NAMALWA (cell line): ENCODE measurements at places on chromosomes 2 and 18.

- no peak for DNase-seq
Observed at GRCh38 chr2:231343006-231343710, 52.4 kb upstream of the B3GNT7 start.

- DNase-seq: no peak
Observed at GRCh38 chr2:28648147-28648546, 103.5 kb upstream of the PPP1CB start.

DNA sequence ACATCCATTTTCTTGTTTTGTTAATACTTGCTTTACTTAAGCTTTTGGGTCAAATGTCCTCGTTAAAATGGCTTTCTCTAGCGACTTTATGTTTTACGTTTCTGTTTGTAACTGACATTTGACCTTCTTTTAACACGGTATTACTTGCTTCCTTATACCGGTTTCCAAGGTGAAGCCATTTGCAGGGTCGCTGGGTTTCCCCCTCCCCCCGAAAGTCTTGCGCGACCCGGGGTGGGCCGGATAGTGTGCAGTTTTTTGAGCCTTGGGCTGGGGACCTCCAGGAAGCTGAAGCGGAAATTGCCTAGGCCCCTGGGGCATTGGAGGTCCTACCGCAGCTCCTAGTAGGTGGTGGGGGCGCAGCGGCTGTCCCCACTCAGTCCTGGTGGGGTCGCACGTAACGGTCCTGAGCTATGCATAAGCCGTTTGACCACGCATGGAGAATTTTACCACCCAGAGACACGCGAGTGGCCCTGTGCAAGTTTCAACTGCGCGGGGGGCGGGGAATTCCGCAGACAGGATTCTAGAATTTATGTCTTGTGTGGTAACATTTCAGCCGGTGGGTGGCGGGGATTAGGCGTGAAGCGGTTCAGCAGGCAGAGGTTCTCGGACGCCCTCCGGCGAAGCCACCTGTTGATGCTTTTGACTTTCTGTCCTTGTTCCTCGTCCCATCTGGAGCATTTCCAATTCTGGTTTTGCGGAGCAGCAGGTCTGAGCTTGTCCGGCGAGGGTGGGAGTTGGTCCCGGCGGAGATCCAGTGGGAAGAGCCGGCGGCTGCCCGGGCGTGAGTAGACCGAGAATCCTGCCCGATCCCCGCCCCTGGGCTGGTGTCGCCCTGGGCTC lies 2.4 kb downstream of the CFLAR start:
- DNase-seq: peak; percentile 93

DNA sequence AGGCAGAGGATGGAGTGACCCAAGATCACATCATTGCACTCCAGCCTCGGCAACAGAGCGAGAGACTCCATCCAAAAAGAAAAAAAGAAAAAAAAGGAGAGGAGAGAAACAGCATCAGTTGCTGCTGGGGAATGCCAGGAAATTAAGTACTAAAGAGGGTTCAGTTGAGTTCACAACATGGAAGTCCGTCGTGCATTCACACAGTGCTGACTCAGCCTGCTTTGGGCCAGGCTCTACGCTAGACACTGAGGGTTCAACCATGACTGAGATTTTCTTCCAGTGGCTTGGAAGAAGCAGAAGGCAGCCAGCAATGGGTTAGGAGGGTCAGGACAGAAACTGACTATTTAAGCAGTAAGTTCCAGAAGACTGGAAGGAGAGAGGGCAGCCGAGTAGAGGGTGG lies 108.8 kb downstream of the FMNL2 start:
- DNase-seq: no peak

DNA sequence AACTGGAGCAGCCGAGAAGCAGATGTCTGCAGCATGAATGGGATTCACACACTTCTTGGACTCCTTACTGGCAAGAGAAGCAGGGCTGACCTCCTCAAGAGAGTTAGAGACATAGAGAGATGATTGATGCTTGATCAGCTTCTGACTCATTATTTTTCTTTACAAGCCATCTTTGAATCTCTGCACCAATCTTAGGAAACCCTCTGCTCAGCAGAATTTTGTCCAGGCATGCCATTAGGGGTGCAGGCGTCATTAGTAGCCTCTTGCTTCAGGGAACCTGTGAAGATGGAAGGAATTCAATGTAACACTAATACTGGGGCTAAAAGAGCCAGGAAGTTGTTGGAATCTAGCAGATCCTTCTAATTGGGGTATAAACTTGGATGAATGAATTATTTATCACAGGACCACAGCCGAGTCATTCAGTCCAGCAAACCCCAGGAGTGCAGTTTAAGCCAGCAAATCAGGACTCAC lies 151.8 kb downstream of the MGAT5 start:
- no peak for DNase-seq

DNA sequence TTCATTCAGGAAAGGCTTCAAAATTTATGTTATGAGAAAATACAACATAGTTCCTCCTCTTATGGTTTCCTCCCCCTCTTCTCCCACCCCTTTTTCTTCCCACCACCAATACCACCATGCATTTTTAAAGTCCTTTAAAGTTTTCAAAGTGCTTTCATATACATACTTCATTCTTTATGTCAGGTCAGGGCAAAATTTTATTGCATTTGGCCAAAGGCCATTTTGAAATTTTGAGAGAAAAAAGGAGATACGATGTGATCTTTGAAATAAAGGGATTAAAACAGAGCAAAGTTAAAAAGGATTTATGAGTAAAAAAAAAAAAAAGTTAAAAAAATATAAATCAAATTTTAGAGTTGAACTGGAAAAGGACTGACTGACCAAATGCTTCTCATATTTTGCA lies 792.5 kb upstream of the FANCL start:
- DNase-seq: no peak

- no peak for DNase-seq
Observed at GRCh38 chr2:170214309-170214948, 36.5 kb downstream of the MYO3B start.

DNA sequence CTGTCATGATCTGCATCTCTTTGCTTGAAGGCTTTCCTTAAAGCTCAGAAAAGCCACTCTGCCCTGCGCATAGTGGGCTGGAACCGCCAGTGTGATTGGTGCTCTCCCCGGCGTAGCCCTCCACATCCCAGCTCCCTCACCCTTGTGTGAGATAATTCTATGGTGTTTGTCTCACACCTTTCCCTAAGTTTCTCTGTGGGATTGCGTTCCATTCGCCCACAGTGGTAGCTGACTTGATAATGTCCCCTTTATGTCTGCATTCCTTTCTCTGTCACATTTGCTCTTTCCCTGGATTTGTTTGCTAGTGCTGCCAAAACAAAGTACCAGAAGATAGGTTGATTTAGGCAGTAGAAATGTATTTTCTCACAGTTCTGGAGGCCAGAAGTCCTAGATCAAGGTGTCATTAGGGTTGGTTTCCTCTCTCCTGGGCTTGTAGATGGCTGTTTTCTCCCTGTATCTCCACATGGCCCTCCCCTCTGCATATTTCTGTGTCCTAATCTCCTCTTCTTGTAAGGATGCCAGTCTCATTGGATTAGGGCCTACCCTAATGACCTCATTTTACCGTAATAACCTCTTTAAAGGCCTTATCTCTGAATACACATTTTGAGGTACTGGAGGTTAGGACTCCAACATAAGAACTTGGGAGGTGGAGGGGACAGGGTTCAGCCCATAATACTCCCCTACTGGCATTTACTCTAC lies 7.4 kb upstream of the TMEM87B start:
- no peak for DNase-seq

GRCh38 chr2:170711774-170712652 lies 3.1 kb upstream of the SP5 start:
- DNase-seq: no peak

- DNase-seq: no peak
Observed at GRCh38 chr18:59932401-59932800, 32.6 kb downstream of the PMAIP1 start.

- DNase-seq: no peak
Observed at GRCh38 chr2:181289698-181290097, 167.5 kb upstream of the ITGA4 start.

DNA sequence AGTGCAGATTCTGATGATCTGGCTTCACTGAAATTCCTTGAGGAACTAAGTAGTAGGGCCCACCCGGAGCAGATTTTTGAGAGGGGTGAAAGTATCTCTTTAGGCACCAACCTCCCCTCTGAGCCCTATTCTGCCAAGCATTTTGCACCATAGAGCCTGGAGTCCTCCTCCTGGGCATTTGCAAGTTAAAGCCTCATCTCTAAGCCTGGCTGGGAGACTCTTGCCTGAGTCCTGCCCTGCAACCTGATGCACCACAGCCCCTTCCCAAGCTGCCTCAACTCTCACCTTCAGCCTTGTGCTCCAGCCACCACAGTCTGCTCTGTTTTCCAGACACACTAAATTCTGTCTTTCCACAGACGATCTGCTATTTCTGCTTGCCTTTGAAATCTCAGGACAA lies 79.6 kb upstream of the PKDCC start:
- no peak for DNase-seq

GRCh38 chr2:101515477-101515876 lies 40.6 kb upstream of the RFX8 start:
- no peak for DNase-seq

DNA sequence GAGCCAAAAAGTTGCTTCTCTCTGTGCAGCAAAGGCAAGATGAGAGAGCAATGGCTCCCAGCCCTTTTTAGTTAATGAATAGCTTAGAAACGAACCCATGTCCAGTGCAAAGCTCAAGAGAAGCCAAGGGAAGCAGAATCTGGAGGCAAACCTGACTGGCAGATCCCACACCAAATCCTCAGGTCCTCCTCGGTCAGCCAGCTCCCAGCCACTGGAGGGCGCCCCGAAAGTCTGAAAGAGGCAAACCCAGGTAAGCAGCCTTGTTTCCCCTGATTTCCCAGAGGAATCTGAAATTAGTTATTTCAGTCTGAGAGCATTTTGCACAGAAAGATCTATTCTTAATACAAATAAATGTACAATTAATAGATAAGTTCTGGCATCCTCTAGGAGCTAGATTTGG lies 71.3 kb upstream of the PID1 start:
- no peak for DNase-seq

GRCh38 chr2:43088143-43089073 lies 138.0 kb downstream of the ZFP36L2 start:
- no peak for DNase-seq

DNA sequence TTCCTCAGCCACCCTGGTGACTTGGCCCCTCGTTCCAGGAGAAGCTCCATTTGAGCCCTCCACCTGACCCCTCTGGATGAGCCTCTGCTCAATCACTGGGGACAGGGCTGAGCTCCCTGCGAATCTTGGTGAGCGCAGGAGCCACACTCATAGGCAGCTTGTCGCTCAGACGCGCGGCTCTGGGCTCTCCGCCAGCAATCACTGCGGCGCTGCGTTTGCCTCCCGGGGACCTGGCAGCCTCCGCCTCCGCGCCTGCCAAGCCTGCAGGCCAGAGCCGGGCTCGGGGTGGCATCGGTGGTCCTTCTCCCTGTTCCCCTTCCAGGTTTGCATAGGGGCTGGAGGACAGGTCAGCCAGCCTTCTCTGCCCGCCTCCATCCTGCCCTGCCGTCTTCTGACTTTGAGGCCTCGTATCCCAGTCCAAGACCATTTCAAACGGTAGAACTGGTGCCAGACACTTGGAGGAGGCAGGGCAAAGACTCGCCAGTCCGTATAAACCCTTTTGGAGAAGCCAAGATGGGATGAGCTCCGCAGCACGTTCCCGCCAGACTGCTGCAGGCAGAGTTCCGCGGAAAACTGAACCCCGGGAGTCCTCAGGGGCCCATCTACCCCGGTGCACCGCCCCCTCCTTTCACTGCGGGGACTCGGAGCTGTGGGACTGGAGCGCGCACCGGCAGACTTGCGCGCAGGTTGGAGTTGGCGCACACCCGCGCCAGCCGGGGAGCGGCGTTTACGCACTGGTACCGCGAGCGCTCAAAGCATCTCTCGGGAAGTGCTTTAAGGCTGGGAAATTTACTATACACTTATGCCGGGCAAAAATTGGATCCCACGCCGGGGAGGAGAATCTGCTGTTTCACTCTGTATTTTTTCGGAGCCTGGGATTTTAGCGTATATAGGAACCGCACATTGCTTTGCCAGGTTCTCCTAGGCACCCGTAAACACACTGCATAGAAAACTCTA lies 1.1 kb upstream of the TACR1 start:
- DNase-seq: no peak

DNA sequence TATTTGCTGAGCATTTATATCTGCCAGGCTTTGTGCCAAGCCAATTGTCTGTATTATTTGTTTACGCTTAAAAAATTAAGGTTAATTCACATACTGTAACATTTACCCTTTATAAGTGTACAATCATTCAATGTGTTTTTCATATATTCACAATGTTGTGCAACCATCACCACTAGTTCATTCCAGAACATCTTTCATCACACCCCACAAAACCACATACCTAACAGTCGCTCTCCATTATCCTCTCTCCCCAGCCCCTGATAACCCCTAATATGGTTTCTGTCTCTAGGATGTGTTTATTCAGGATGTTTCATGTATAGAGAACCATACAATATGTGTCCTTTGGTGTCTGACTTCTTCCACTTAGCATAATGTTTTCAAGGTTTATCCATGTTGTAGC lies 234.1 kb downstream of the INSIG2 start:
- no peak for DNase-seq

DNA sequence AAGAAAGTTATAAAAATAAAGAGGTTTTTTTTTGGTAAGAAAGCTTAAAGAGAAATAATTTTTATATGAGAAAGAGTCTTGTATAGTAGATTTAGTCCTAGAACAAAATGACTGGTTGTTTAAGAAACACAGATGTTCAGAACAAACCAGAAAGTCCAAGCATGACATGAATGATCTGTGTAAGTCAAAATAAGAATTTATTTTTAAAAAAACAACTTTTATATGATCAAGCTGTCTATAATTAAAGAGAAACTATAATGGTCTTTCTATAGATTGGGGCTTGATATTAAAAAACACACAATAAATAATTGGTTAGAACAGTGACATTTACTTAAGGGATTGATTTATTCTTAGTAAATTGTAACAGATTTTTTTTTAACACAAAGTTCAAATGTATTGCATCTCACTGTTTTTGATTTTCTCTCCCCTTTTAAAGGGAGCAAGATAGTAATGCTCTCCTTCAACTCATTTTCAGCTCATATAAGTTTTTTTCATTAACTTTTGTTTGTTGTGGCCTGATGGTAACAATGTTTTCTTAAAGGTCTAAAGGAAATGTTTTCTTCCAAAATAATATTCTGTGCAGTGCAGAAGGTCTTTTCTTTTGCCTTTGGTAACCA lies 1256.8 kb downstream of the LRP1B start:
- DNase-seq: no peak

DNA sequence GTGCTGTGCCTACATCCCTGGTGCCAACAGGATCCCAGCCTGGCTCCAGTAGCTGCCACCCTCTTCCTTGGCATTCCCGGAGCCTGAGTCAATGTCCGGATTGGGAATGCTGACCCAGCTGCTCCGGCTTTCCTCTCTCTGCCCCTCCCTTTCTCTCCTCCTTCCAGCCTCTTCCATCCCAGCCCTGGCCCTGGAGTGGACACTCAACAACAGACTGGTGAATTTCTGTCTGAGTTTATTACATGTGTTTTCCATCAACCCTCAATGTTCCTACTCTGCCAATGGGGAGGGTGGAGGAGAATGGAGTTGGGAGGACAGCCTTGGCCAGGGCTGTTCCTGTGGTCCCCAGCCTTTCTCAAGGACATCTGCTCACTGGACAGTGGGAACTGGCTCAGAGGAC lies 917 bp upstream of the PRKAG3 start:
- no peak for DNase-seq

- peak; percentile 65 for DNase-seq
Observed at GRCh38 chr18:63162271-63163014, 157.1 kb downstream of the BCL2 start.
